ENCODE measurements at places on chromosomes 6 and 20.
A peak's percentile ranks its signal among the peaks of the same experiment; 100 is the strongest.

- DNase-seq, result no peak
These were observed 577 bp upstream of the SCAND1 start for GRCh38 chr20:35954907-35955251.

- DNase-seq, result no peak
These were observed 23.0 kb upstream of the MRPS18A start for GRCh38 chr6:43710576-43710975.

DNA sequence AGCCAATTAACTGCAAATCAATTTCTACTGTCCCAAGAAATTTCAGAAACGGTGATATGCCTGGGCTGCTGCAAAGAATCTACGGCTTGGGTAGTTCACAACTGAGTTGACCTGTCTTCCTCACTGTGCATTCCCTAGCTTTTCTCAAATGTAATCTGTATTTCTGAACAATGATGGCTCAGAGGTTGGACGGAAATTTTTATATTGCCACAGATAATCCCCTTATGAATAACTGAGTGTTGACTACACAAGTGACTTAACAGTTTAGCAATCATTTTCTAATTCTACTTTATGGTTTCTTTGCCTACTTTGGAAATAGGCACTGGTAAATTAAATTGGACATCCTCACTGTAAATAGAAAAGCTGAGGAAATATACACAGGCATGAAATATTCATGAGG lies 94.5 kb downstream of the ARHGAP18 start:
- no peak for DNase-seq

DNA sequence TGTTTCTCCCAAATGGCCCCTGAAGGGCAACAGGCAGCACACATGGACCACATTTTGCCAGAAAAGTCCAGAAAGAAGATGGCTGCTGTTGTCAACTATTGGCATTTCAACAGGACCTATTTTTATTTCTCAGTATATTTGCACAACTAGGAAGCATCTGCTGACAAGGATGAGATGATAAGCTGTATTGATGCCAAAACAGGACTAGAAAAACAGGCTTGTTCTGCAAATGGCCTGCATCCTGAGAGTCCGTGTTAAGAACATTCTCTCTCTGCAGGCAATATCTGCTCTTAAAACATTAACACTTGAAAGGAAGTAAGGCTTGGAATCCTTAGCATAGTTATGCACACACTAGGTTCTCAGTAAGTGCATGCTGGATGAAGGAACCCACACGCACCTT lies 283.7 kb downstream of the ESR1 start:
- DNase-seq, result no peak

DNA sequence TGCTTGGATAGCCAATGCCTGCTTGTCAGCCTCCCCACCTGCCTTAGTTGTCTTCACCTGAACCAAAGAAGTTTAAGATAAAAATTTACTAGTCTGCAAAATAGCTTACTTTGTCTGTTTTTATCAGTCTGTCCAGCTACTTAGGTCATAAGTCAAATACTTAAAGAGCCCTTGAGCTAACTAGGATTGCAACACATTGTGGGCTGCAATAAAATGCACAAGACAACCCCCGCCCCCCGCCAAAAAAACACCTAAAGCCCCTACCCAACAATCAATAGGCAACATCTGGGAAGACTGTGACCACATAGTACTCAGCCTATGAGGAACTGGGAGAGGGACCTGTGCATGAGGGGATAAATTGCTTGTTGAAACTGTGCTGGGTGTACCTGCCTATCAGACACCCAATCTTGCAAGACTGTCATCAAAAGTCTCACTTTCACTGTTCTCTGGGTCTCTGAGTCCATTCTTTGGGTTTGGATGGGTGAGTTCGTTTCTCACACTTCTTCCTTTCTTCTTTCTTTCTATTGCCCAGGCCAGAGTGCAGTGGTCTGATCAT lies 27.3 kb upstream of the ABCC10 start:
- DNase-seq, result no peak

GRCh38 chr20:1735417-1736089 lies 78.0 kb upstream of the SIRPG start:
- DNase-seq, result no peak

- no peak for DNase-seq
These were observed 20.4 kb downstream of the RBM38 start for GRCh38 chr20:57411406-57412283.

DNA sequence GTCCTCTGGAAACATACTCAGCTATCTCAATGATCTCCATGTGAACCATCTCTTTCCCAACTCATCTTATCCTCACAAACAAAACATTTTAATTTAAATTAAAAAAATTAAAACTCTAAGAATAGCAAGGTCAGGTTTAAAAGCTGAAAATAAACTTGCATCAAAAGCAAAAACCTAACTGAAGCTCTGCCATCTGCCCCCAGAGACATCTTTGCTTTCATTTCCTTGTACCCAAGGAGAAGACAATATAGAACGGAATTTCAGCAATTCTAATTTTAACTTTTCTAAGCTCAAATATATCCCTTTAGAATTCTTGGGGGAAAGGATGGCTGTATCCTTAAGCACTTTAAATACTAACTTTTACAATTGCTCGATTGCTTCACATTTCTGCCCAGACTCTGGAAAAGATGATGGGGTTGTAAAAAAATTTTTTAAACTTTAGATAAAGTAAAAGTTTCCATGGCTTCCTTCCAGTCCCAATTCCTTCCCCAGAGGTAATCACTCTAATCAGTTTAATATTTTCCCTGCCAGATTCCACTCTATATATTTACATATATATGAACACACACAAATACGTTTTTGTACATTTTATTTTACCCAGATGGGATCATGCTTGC lies 69.2 kb upstream of the SMIM29 start:
- no peak for DNase-seq

- peak; percentile 19 for DNase-seq
These were observed 184.9 kb downstream of the GPX5 start for GRCh38 chr6:28710466-28711191.

DNA sequence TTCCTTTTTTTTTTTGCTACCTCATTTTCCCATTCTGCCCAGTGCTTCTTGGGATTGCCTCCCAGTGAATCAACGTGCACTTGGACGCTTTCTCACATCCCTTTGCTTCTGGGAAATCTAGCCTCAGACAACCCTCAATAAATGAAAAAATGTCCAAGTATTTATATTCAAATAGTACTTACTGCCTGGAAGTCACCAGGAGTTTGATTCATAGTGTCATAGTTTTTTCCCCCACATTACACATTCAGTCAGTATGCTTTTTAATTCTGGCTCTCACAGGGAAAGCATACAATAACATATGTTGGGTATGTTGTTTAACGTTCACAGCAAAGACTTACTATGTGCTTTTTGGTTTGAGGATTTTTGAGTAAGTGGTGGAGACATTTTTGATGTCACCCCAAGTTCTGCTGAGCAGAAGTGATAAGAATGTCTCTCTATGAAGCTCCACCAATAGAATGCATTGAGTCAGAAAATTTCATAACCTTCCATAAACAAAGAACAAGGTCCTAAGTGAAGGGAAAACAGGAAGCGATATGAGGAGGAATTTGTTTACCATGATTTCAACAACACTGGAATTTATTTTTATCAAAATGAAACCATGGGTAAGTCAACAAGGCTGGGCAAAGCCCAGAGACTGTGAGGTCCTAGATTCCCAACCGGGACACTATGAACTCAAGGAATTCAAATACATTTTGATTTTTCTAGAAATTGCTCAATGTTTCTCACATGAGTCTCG lies 301.2 kb upstream of the BMP2 start:
- no peak for DNase-seq

DNA sequence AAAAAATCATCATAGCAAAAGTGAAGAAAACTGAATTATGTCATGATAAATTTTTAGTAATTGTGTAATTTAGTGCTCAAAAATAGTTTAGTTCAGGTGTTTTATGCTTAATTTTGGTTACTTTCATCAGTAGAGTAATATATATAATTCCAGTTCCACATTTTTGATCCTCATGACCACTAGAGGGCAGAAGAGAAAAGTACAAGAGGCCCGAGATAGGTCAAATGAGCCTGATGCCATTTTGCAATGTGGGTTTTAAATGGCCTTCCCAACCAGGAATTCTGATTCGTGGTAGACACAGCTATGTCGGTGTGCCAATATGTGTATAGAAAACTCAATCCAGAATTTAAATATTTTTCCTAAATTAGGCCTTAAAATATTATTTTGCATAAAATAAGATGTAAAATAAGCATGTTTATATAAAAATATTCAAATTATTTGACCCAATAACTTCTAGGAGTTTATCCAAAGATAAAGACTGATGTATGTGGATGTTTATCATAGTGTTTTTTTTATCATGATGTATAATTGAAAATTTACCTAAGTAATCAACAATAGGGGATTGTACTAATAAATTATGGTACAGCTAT lies 159.7 kb upstream of the RPS6KA2 start:
- DNase-seq, result peak; percentile 35

DNA sequence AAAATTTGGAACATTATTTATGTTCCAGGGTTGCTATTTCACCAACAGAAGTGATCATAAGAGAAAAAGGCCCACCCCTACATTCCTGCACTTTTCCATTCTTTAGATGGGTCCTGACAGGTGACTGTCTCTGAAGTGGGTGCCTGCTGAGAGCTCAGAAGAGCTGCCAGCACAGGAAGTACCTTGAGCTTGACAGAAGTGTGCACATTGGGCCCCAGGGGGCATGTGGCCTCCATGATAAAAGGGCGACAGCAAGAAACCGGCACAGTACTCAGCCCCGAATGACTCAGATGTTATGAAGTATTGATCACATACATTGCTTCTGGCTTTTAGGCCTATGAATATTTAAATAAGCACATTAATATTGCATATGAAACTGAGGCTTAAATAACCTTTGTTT lies 150.4 kb downstream of the PCSK2 start:
- no peak for DNase-seq

DNA sequence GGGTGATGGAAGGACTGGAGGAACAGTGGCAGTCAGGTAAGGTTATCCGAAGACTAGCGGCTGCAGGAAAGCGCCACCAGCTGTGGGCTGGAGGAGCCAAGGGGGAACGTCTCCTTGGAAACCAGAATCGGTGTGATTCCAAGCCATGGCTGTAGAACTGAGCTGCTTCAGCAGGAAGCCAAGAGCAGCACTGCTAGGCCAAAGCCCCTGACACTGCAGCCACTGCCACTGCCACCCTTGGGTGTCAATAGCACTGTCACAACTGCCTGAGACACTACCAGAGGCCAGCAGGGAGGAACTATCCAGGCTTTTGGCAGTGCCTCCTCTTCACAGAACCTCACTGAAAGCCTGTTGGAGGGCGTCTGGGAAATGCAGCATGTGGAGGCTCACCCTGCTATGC lies 289.6 kb upstream of the SUPT3H start:
- no peak for DNase-seq

GRCh38 chr6:127128066-127128465 lies 9.6 kb downstream of the RSPO3 start:
- no peak for DNase-seq

GRCh38 chr6:135461208-135461607 lies 36.3 kb downstream of the AHI1 start:
- no peak for DNase-seq

DNA sequence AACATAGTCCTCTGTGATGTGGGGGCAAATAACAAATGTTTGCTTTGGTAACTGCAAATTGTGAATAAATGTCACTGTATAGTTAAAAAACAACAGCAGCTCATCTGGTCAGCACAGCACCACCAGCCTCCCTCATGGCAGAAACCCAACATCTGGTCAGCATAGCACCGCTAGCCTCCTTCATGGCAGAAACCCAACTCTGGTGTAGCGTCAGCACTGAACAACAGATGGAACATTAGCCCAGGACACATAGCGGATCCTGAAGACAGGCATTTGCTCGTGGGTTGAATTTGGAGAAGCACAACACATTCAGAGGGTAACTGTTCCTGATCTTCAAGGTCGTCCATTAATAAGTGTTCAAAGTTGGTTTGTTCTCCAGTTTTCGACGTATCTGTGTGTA lies 265.9 kb downstream of the DLL1 start:
- DNase-seq, result no peak

- DNase-seq, result no peak
These were observed 12.2 kb downstream of the BACH2 start for GRCh38 chr6:90284236-90285041.

- DNase-seq, result no peak
These were observed 735.7 kb upstream of the HS3ST5 start for GRCh38 chr6:115078555-115078954.

- no peak for DNase-seq
These were observed 116.0 kb upstream of the JARID2 start for GRCh38 chr6:15129887-15130286.

DNA sequence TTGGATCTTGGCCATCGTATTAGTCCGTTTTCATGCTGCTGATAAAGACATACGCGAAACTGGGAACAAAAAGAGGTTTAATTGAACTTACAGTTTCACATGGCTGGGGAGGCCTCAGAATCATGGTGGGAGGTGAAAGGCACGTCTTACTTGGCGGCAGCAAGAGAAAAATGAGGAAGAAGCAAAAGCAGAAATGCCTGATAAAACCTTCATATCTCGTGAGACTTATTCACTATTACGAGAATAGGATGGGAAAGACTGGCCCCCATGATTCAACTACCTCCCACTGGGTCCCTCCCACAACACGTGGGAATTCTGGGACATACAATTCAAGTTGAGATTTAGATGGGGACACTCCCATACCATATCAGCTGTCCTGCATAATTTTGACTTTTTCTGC lies 20.1 kb upstream of the REPS1 start:
- DNase-seq, result no peak

GRCh38 chr20:43167021-43167420 lies 22.7 kb downstream of the PTPRT start:
- DNase-seq, result no peak

- DNase-seq, result peak; percentile 44
These were observed 21.7 kb upstream of the OCSTAMP start for GRCh38 chr20:46572153-46572552.

DNA sequence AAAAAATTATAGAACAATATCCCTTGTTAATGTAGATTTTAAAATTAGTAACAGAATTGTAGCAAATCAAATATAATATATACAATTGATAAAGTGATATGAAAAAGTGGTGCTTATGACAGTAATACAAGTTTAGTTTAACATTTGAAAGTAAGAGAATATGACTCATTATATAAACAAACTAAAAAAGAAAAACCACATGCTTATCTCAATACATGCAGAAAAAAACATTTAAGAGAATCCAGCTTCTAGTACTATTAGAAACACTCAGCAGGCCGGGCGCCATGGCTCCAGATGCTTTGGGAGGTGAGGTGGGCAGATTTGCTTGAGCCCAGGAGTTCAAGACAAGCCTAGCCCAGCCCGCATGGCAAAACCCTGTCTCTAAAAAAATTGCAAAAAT lies 60.7 kb upstream of the LAMA2 start:
- DNase-seq, result no peak

GRCh38 chr6:107668743-107669474 lies 155.2 kb downstream of the SCML4 start:
- DNase-seq, result no peak
